Cortex of kidney (tissue), 1 donor: ENCODE measurements at places on chromosomes 5 and 9.

GRCh38 chr5:58934629-58935097 is 351.8 kb downstream of the RAB3C start:
- DNase-seq: no peak

DNA sequence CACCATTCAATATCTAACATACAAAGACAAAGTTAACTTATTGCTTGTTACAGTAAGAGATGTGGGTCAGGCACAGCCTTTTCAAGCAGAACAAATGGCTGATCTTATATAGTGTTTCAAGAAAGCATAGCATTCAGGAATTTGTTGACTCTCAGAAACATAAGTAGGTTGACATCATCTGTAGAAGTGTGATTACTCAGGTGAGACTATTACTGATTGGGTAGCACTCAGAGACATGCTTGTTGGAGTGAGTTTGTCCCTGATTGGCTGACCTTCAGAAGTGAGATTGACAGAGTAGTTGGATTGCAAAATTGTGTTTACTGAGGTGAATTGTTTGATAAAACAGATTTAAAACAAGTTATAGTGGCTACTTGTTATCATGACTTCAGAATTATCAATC is 30.7 kb upstream of the TNPO1 start:
- no peak for DNase-seq

DNA sequence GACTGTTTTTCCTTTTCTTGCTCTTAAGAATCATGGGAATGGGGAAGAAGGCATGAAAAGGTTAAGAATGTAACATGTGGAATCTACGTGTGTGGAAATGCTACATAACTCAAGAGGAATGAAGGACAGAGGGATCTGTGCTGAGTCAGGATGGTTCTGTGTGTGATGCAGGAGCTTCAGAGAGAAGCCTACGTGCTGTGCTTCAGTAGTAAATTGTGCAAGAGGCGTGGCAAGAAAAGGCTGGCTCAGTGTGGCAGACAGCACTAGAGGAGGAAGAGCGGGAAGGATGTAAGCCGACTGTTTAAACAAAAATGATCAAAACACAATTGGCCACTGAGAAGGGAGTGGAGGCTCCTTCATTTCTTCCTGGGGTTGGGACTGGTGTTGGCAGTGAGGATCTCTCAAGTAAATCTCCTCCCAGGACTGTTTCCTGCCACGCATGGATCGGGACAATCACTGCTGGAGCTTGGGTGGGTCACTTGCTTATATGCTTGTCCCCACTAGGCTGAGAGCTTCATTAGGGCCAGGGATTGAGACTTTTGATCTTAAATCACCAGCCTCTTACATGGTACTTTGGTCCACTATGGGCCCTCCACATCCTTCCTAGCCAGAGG is 59.4 kb upstream of the BASP1 start:
- DNase-seq: no peak

- no peak for DNase-seq
Measured at GRCh38 chr9:110969971-110970386, 68.3 kb downstream of the LPAR1 start.

DNA sequence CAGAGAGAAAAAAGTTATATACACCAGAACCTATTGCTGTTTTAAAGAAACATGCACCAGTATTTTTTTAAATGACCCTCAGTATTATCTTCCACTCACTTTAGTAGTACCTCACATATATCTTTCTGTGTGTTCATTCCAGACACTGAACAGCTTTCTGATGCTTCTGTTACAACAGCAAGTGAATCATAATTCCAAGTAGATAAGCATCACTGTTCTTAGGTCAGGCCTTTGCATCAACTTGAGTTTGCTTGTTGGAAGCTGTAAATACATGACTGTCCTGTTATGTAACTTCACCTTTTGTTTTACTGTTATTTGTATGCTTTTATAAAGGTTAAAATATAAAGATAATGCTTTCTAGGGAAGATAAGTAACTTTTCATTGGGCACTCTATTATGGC is 184.4 kb downstream of the ISL1 start:
- DNase-seq: no peak
